T-cell (primary cell): ENCODE measurements at places on chromosomes 2 and 18.

DNA sequence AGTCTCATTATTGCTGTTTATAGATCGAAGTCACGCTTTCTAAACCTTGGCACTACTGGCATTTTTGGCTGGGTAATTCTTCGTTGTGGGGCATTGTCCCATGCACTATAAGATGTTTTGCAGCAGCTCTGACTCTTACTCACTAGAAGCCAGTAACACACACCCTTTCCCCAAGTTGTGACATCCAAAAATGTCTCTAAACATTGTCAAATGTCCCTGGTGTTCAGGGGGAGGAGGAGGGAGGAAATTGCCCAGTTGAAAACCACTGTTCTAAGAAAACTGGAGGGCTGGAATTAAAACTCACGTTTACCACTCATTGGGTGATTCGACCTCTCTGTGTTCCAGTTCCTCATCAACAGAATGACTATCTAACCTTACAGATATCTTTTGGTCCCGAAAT, 115.7 kb upstream of the KLF7 start:
- DNase-seq: no peak

DNA sequence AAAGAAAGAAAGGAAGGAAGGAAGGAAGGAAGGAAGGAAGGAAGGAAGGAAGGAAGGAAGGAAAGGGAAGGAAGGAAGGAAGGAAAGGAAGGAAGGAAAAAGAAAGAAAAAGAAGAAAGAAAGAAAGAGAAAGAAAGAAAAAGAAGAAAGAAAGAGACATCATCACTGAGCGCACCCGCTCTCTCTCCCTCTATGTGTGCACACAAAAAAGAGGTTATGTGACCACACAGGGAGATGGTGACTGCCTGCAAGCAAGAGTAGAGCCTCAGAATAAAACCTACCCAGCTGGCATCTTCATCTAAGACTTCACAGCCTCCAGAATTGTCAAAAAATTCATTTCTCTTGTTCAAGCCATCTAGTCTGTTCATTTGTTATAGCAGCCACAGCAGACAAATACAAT, 1307.4 kb upstream of the ACVR2A start:
- no peak for DNase-seq

- no peak for DNase-seq
Measured at GRCh38 chr2:180872255-180872654, 108.2 kb upstream of the UBE2E3 start.

DNA sequence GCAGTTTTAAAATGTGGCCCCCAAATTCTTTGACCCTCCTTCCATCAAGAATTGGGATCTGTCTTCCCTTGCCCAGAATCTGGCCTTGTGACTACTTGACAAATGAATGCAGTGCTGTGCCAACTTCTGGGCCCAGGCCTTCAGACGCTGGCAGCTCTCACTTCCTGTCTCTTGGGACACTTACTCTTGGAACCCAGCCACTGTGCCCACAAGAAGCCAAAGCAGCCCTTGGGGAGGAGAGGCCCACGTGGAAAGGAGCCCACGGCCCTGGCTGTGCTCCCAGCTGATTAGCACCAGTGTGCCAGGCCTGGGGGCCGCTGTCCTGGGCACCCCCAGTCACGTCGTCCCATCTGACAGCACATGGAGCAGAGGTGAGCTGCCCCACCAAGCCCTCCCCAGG, 56.6 kb downstream of the RPL37A start:
- no peak for DNase-seq

GRCh38 chr2:235139956-235140800, 188.4 kb downstream of the SH3BP4 start:
- DNase-seq: no peak

DNA sequence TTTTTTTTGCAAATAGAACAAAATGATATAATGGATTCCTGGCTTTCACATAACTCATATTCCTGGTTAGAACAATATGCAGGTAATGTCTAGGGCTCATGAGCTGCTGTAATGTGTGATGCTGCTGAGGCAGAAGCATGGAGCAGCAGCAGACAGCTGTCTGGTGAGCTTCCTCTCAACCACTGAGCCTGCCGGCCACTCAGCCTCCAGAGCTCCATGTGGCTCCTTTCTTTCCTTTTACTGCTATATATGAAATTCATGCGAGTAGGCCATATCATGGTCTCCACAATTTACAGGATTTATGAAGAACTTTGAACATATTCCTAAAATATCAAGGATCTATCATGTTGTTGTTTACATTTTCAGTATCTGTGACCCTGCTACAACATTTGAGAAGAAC, 120.9 kb downstream of the MEP1B start:
- no peak for DNase-seq
